ENCODE measurements at places on chromosomes 6 and 20.
A peak's percentile ranks its signal among the peaks of the same experiment; 100 is the strongest.

- no peak for DNase-seq
These were observed 23.9 kb upstream of the KIF13A start for GRCh38 chr6:18011287-18011686.

- no peak for DNase-seq
These were observed 299.1 kb upstream of the ID4 start for GRCh38 chr6:19538096-19538495.

DNA sequence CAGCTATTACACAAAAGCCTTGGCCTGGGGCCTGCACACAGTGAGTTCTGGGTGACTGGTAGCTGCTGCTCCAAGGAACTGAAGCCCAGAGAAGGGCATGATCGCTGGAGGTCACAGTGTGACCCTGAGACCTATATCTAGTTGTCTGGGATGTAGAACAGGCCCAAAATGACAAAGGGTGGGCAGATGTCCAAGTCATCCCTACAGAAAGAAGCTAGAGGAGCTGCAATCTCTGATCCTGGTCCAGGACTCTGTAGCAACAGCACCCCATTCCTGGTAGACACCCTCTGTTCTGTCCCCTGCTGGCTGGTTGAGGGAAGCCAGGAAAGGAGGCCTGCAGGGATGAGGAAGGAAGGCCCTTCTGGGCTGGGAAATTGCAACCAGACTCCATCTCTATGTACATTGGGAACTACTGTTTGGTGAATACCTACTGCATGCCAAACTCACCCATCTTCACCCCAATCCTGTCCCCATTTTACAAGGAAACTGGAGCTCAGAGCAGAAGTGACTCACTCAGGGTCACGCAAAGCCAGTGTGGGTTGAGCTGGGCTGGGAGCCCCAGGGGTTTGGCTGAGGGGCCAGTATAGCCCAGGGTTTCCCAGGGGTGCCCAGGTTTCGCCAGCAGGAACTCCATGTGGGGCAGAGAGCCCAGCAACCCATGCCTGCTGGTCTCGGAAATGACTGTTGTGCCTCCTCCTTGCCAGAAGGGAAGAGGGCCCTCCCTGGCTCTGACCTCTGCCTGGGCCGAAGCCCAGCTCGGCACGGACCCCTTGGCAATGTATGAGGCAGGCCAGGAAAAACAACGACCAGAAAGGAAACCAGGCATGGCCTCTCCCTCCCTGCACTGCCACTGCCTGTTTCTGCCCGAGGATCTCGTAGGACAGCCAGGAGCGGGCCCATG, 44.9 kb upstream of the TLDC2 start:
- DNase-seq, result no peak

DNA sequence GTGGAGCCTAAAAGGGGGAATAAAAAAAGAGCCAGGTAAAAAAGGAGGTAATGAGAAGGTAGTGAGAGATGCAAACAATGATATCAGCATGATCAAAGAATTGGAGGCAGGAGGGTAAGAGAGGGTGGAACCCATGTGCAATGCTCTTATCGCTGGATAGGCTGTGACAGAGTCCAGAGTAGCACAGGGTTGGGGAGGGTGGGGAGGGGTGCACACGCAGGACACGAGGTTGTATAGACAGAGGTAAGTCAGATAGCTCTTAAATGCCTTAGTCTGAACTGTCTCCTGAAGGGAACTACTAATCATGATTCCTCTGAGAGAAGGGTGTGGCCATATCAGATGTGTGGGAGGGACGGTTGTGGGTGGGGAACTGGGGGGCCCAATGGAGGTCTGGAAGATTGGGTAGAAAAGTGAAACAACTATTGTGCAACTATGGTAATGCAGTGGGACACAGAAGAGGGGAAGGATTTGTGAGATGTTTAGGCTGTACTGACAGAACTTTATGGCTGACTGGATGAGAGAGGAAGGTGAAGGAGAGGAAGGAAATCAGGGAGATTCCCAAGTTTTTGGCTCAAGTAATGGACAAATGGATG, 354.8 kb downstream of the BTBD9 start:
- DNase-seq, result no peak

- DNase-seq, result no peak
These were observed 17.0 kb downstream of the CD93 start for GRCh38 chr20:23069108-23069507.

DNA sequence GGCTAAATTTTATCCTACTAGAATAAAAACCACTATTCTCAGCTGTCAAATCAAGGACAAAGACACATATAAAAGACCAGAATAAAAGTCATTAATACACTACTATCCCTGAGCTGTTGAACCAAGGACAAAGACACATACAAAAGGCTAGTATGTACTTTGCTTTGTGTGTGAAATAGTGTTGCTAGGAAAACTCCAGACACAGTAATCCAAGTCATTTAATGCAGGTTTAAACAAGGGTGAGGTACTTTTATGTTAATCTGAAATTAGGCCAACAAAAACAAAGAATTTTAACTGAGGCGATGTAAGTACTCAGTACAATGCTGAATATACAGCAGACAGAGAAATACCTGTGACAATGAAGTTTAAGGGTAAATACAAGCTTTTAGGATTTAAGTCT, 18.9 kb downstream of the GCLC start:
- DNase-seq, result no peak

DNA sequence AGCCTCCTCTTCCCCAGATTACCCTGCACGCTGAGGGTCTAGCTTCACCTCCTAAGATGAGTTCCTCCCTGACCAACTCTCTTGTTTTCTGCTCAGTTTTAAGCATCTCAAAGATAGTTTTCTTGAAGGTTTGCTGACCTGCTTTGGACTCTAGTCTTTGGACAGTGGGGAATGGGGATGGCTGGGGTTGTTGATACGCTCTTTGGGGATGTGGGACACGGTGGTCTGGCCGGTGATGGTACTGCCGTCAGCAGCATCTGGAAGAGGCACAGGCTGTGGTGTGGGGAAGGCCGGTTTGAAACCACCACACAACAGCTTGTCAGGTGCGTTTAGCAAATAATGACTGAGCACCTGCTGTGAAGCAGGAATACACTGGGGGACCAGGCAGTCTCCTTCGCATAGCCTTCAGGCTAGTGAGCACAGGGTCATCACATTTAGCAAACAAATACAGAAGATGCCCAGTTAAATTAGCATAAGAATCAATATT, 94.1 kb downstream of the TMEM242 start:
- no peak for DNase-seq

- peak; percentile 52 for DNase-seq
These were observed 746 bp downstream of the BACH2 start for GRCh38 chr6:90295854-90296340.

- DNase-seq, result no peak
These were observed 698.3 kb downstream of the MAFB start for GRCh38 chr20:39990692-39991091.

DNA sequence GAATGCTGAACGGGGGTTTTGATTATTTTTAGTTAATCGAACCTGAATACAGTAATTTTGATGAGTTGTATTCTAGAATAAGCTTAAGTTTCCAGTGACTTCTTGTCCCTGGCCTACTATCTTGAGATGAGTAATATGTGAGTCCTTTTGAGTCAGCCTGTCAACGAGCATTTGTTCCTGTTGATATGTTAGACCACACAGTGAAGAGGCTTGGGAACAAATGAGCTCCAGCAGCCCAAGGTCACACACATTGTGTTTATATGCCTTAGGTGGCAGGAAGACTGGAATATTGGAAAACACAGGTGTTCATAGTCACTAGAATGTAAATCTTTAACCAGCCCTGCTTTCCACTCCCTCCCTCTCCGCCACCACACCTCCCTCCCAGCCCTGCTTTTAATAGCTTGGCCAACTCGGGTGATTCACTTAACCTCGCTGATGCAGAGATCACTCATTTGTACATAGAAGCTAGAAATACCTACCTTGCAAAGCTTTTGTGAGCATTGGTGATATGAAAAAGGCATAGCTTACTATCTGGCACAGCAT, 9.1 kb downstream of the SMPDL3A start:
- DNase-seq, result no peak

DNA sequence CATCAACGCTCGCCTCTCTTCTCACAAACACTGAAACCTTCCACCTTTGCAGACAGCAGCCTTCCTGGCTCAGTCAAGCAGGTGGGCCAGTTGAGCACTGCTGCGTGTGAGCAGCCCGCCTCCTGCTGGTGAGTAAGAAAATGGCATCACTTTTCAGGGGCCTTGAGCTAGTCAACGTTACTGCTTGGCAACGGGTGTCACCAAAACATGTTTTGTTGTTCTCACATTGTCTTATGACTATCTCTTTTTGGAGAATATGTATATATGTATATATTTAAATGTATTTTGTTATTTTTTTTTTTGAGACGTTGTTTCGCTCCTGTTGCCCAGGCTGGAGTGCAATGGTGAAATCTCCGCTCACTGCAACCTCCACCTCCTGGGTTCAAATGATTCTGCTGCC, 97.0 kb upstream of the AGPAT4 start:
- DNase-seq, result peak; percentile 50

GRCh38 chr6:2982426-2983117, 11.2 kb upstream of the SERPINB6 start:
- no peak for DNase-seq

- DNase-seq, result no peak
These were observed 852 bp downstream of the SYNGAP1 start for GRCh38 chr6:33420491-33421343.

- no peak for DNase-seq
These were observed 3.0 kb downstream of the TCEA2 start for GRCh38 chr20:64065974-64066343.

DNA sequence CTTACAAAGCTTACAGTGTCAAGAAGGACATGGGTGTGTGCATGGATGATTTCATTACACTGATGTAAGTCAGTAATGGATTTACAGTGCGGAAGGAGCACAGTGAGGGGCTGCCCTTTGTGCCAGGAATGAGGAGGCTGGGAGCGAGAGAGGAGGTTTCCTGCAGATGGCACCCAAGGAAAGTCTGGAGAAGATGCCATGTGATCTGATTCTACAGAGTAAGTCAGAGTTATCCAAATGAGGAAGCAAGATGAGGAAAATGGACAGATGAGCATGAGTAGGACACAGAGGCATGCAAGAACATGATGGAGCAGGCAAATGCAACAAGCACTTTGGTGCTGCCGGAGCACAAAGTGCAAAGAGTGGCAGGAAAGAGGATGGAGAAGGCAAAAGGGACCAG, 29.7 kb downstream of the MAP7 start:
- no peak for DNase-seq

- no peak for DNase-seq
These were observed 109.8 kb downstream of the TAF4 start for GRCh38 chr20:61955668-61956395.

DNA sequence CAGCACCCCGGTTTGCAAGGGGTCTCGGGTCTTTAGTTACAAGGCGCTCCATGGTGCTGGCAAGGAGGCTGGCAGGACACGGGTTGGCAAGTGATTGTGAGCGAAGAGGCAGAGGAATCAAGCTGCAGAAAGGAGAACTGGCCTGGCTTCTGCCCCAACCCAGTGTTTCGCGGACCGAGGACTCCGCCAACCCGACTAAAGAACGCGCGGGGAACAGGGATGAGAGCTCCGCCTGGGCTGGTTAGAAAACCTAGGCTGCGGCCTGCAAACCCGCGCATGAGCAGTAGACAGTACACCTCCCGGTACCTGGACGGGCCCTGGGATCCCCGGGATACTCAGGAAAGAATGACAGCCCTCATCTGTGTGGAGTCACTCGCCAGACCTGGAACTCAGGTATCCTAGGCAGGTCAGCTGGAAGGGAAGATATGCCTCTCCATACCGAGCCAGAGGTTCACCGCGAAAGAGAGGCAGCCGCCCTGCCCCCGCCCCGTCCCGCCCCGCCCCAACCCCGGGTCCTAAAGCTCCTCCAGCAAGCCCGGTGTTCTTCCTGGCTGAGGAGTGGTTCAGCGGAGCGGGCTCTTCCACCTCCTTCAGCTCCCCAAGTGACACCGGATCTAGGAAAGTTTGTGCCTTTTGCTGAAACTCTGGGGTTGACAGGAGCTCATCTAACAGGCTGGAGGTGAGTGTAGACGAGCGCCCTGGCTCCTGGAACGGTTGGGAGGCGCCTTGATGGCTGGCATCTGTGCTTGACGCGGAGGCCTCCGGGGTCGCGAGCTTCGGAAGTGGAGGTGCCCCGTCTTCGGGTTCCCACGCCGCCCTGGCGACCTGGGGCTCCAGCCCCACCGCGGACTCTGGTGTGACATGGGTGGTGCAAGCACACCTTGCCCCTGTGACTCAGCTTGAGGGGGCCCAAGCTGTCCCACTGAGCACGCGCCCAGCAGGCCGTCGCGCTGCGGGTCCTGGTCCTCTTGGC, 1847.3 kb upstream of the DEFB115 start:
- no peak for DNase-seq

- DNase-seq, result no peak
These were observed 54.0 kb upstream of the IPCEF1 start for GRCh38 chr6:154410619-154411072.

DNA sequence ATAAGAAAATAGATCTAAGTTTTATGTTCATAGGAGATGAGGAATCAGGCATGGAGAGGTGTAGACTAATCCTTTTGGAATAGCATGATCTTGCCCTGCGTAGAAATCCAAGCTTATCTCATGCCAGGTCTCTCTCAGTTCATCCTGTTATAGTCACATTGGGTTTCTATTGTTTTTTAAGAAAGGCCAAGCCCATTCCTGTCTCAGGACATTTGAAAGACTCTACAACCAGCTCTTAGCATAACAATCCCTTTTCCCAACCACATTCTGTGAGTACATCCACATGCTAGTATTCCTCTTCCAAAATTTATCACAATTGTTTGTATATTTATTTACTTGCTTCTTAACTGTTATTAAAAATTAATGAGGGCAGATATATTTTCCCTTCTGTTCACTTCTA, 130.3 kb downstream of the MMUT start:
- DNase-seq, result no peak

GRCh38 chr20:53915446-53916172, 154.8 kb downstream of the BCAS1 start:
- peak; percentile 98 for DNase-seq
